NCI-H1105 treated with DMSO at 0.1 percent for 48 hours (cell line): ENCODE measurements at places on chromosomes 13 and 19.

GRCh38 chr19:10818301-10819123 lies 17.5 kb downstream of the TMED1 start:
- DNase-seq: no peak

DNA sequence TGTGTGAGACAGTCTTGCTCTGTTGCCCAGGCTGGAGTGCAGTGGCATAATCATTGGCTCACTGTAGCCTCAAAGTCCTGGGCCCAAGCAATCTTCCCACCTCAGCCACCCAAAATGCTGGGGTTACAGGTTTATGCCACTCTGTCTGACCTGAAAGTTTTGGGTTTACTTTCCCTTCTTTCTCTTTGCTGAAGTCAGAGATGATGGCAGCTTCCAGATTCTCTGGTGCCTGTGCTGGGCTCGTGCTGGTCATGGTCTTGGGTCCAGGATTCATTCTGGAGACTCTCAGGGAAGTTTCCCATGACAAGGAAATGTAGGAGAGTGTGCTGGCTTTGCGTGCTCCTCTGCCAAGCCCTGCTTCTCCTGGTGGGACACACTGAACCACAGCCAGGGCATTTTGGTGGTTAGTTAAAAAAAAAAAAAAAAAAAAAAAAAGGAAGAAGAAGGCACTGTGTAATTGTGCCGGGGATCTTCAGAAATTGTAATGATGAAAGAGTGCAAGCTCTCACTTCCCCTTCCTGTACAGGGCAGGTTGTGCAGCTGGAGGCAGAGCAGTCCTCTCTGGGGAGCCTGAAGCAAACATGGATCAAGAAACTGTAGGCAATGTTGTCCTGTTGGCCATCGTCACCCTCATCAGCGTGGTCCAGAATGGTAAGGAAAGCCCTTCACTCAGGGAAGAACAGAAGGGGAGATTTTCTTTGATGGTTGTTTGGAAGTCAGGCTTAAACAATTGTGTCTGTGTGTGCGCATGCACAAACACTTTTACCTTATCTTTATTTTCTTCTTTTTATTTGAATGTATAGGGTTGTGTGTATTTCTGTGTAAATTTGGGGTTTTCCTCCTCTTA lies at the start of gene ALOX5AP:
TSS of gene ALOX5AP (plus strand) at position 519 of the 847 bp plus-strand sequence. CDS start at position 582, 63 bp downstream.
- DNase-seq: no peak

DNA sequence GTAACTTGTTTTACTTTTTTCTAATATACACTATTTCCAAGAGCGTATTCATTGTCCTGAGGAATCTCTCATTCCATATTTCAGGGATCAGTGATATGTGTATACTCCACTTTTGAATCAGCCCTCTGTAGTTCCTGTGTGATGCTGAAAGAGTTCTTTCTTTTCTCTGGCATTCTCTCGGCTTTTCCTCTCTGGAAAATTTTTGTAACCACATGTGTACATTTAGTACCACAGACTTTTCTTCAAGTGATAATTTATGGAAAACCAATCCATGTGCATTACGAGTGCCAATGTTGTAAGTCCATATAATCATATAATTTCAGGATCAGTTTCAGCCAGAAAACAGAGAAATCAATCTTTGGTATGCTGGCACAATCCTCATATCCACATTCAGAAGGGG lies 102.2 kb upstream of the MBNL2 start:
- no peak for DNase-seq

GRCh38 chr13:28579322-28579721 lies 79.6 kb upstream of the POMP start:
- no peak for DNase-seq

- no peak for DNase-seq
These were observed 17.5 kb downstream of the NDUFB7 start for GRCh38 chr19:14554382-14554812.

DNA sequence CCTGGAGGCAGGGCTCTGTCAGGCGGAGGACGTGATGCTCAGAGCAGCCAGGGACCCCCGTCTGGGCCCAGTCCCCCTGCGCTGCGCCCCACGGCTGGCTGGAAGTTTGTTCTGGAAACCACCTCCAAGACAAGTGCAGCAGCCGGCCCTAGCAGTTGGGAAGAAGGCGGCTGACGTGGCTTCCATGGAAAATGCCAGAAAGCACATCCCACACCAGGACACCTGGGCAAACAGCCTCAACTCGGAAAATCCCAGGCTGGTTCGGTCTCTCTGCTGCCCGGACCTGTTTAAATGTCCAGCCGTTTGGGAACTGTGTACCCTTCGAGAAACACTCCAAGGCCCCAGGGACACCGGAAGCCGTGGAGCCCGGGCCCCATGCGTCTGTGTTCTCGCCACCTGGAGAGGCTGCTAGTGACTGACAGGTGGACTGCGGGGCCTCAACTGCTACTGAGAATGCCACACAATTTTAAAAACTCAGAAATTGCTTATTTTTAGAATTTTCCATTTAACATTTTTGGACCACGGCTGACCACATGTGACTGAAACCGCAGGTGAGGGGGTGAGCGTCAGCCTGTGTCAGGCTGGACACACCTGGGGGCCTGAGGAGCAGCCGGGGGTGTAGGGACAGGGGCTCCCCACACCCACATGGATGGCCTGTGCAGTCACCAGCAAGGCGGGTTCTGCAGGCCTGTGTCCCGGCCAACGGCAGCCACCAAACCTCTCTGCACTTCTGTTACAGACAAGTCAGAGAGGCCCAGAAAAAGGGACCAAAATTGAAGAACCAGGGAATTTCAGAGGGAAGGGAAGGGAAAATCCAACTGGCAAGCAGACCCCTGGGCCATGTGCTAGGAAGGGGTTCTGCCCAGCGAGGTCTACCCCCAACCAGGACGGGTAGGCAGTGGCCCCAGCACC lies 31.7 kb downstream of the RASA3 start:
- DNase-seq: no peak

- no peak for DNase-seq
These were observed 195.3 kb downstream of the USP12 start for GRCh38 chr13:26976313-26976712.

DNA sequence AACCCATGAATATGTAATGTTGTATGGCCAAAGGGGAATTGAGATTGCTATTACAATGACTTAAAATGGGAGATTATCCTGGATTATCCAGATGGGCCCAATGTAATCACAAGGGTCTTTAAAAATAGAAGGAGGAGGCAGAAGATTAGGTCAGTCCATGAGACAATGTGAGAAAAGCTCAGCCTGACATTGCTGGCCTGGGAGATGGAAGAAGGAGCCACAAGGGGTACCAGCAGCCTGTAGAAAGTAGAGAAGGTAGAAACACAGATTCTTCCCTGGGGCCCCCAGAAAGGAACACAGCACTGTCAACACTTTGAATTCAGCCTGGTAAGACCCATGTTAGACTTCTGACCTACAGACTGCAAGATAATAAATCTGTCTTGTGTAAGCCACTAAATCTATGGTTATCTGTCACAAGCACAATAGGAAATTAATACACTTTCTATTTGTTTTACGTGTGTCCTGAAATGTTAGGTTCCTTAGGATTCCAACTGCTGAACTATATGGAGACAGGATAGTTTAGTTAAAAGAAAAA lies 132.9 kb upstream of the SERP2 start:
- no peak for DNase-seq

DNA sequence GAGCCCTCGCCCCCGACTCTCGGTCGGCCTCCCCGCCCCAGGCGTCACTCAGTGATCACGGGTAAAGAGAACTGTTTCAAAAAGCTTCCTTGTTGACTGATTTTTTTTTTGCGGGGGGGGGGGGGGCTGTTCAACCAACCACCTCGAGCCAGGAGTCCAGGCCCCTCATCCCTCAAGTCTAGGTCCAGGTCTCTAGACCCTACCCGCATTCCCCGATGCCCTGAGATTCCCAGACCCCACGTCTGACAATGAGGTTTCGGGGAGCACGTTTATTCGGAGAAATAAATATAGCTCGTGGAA lies 4.3 kb downstream of the HRC start:
- DNase-seq: no peak

GRCh38 chr19:30719189-30719998 lies 347.2 kb downstream of the ZNF536 start:
- DNase-seq: peak; percentile 66

- no peak for DNase-seq
These were observed 17.0 kb downstream of the POU2F2 start for GRCh38 chr19:42115219-42115618.

DNA sequence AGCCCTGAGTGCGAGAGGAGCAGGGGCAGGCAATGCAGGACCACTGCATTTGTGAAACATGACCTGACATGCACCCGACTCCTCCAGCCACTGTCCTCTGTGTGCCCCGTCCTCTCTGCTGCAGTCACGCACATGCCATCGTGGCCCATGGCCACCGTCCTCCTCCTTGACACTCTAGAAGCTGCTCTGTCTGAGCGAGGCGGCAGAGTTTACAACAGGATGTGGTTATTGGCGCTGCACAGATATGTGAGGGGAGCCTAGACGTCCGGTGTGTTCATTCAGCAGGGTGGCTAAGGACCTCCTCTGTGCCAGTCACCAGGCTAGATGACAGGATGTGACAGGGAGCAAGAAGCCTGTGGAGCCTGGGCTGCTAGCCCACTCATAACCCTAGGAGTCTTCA lies 277.8 kb downstream of the FOXO1 start:
- DNase-seq: no peak

- DNase-seq: no peak
These were observed 12.2 kb upstream of the HIF3A start for GRCh38 chr19:46284635-46285034.

GRCh38 chr19:45531349-45531748 lies 24.1 kb downstream of the VASP start:
- DNase-seq: no peak

DNA sequence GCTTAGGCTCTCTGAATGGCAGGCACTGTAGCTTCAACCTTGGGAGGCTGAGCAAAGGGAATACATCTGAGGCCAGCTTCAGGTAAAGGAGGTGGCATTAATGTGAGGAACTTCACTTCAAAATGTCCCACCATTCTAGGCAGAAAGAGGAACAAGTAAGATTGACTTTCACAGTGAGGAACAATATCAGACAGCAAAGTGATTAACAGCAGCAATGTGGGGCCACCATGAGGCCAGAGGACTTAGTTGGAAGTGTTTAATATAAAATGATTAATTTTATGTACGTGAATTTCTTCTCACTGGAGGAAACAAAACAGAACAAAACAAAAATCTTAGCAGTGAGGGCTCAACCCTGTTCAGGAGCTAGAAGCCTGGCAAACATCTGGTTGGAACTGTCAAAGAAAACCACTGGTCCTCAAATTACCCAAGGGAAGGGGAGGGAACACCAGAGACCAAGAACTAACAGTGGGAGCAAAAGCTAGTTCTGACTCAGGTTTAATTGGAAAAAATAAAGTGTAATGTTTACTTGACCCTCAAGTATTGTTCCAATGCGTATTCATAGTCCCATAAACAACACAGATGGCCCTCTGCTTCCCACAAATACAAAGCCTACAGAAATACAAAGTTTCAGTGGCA lies 43.9 kb upstream of the FRY start:
- DNase-seq: no peak
